Foreskin keratinocyte (primary cell): ENCODE measurements at places on chromosomes 6 and 20. TPM values are rescaled to one million over a fixed set of nuclear protein-coding genes. Genes with fewer than 3 reads are reported as not detected.

FKBP1C gene
- total RNA-seq: 0.46 and 3.1 TPM in 2 replicates

ERVFRD-1 gene
- total RNA-seq: not detected in 2 replicates

GABRR1 gene
- total RNA-seq: not detected in 2 replicates

PRR18 gene
- total RNA-seq: not detected in 2 replicates

TMEM151B gene
- under 0.01 TPM in 1 of 2 replicates, not detected in the other for total RNA-seq

SCUBE3 gene
- total RNA-seq: 0.03 TPM in 1 of 2 replicates, not detected in the other

ME1 gene
- total RNA-seq: 40.2 and 50.8 TPM in 2 replicates

KDM1B gene
- 31.3 and 32.8 TPM in 2 replicates for total RNA-seq

SLC32A1 gene
- not detected in 2 replicates for total RNA-seq

NRN1 gene
- total RNA-seq: not detected in 2 replicates

GRM4 gene
- total RNA-seq: 0.04 and 0.07 TPM in 2 replicates

CDKN1A gene
- 266 and 328 TPM in 2 replicates for total RNA-seq

THBS2 gene
- 345 and 346 TPM in 2 replicates for total RNA-seq

EIF2S2 gene
- 141 and 144 TPM in 2 replicates for total RNA-seq

ANKRD60 gene
- total RNA-seq: not detected in 2 replicates

FILIP1 gene
- total RNA-seq: not detected in 2 replicates

TJAP1 gene
- 28.6 and 29.7 TPM in 2 replicates for total RNA-seq

TINAG gene
- not detected in 2 replicates for total RNA-seq
